ENCODE measurements at places on chromosomes 3 and 15.

DNA sequence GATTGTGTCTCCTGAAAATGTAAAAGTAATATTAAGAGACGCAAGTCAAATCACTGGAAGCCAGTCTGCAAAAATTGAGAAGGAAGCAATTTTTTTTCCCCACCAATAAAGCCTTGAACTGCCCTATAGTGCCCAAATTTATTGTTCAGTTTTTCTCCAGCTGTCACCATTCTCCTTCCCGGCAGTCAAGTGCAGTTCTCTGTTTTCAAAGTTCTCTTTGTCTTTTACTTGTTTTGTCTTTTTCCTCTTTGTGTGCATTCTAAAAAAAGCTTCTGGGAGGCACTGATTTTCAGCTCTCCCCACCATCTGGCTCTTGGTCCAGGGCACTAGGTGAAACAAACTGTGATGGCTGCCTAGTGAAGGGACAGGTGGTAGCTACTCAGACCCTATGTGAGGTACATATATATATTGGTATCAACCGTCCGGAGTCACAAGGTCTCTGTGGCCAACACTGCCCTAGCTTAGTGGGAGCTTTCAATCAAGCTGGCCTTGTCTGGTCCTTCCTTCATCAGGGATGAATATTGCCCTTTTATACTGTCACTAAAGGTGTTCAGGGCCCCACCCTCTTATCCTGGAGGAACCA, 6.1 kb upstream of the CLRN1 start:
- no peak for DNase-seq

DNA sequence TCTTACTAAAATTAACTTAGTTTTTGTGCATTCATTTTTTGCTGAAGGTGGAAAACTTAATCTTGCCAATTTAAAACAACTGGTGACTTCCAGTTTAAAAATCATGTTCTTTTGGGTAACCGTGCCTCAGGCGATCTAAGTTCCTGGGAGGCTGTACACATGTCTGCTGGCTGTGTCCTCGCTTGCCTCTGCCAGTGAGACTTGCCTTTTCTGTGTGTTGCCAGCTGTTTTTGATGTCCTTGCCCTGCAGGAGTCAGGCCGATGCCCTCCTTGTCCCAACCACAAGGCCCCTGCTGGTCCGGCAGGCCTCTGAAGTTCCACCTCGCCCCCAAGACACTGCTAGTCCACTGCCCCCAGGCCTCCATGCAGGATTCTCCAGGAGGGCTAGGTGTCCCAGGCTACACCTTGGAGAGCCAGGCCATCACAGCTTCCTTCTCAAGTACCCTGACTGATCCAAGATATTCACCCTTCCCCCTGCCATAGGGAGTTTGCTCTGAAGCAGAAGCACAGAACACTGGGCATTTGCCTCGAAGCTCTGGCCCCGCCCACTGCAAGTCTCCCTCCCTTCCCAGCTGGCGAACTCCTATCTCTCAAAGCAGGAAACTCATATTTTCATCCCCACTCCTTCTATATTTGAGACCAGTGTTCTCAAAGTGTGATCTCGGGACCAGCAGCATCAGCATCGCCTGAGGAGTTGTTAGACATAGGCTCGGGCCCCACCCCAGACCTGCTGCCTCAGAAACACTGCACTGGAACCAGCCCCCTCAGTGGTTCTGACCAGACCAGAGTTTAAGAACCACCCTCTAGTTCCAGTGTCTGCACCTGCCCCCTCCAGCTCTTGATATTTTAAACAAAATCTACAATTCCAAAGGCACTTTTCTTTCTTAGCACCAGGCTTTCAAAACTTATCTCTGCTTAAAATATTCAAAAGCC, 185.8 kb upstream of the UBE2E1 start:
- DNase-seq: no peak

- no peak for DNase-seq
Observed at GRCh38 chr3:63048367-63049326, 173.4 kb upstream of the CADPS start.

- no peak for DNase-seq
Observed at GRCh38 chr3:23923786-23924185, 6.9 kb downstream of the RPL15 start.

GRCh38 chr3:81841540-81841939, 80.1 kb upstream of the GBE1 start:
- DNase-seq: no peak

DNA sequence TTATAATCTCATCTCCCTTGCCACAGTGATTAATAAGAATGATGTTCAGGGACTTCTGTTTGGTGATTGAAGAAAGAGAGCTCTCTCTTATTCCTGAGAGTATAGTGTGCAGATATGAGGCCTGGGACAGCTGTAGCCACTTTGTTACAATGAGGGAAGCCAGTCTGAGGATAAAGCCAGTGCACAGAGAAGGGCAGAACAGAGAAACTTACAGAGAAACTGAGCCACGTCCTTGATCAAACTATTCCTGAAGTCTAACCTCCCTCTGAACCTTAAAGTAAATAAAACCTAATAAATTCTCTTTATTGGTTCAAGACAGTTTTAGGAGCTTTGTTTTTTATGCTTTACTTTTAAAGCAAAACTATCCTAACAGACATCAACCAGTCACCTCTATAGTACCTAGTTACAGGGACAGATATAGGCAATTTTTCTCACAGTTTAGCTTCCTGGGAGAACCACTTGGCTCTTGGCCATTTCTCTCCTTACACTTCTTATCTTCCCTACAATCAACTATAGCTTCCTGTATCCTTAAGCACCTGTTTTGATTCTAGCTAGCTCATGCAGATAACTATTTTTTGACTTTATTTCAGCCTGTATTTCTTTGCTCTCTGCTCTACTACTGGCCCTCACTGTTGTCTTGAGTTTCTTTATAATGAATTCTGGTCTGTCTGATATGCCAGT, 284.4 kb downstream of the SHQ1 start:
- no peak for DNase-seq

GRCh38 chr3:101039285-101039684, 46.1 kb upstream of the ABI3BP start:
- DNase-seq: no peak

DNA sequence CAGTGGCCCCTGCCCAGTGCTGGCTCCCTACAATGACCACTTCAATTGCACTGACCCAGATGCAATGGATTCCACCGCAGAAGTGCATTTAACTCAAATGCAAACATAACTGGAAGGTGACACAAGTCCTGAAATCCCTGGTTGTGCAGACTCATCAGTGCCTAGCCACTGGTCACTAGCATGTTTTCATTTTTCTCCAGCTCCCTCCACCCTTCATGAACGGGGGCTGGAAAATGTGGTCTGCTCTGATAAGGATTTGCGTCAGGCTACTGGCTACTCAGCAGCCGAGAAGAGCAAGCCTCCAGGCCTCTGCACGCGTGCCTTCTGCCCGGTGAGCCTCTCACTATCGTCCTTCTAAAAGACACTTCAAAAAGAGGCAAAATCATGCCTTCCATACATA, 27.4 kb upstream of the FURIN start:
- DNase-seq: no peak

- no peak for DNase-seq
Observed at GRCh38 chr3:5798809-5799208, 611.3 kb downstream of the EDEM1 start.

DNA sequence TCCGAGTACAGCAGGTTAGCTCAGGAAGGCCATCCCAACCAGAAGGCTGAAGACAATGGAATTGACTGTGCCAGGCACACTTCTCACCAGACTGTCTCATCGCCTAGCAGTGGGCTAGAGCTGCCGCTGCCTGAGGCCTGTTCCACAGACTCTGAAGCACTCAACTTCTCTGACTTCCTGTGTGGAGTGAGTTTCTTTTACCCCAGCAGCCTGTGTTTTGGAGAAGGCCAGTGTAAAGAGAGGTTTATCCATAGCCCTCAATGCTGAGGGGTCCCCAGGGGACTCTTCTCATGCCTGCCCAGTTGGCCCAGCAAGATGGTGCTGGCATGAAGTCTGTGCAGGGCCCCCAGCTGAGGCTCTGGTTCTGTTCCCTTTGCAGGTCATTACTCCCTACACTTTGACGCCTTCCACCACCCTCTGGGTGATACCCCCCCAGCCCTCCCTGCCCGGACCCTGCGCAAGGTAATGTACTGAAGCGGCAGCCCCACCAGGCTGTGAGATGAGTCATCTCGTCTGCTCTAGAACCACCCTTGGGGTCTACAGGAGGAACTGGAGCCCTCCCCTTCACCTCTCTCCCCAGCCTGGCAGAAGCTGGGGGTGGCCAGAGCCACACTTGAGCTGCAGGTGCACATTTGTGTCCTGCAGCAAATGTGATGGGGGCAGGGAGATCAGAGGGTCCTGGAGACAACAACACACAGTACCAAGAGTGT, 5.2 kb upstream of the MANF start:
- DNase-seq: no peak

- no peak for DNase-seq
Observed at GRCh38 chr15:78201281-78202190, 32.8 kb downstream of the ACSBG1 start.

GRCh38 chr3:35664460-35664919, 25.2 kb downstream of the ARPP21 start:
- peak; percentile 89 for DNase-seq

- DNase-seq: no peak
Observed at GRCh38 chr3:30012941-30013543, 593.4 kb upstream of the TGFBR2 start.

DNA sequence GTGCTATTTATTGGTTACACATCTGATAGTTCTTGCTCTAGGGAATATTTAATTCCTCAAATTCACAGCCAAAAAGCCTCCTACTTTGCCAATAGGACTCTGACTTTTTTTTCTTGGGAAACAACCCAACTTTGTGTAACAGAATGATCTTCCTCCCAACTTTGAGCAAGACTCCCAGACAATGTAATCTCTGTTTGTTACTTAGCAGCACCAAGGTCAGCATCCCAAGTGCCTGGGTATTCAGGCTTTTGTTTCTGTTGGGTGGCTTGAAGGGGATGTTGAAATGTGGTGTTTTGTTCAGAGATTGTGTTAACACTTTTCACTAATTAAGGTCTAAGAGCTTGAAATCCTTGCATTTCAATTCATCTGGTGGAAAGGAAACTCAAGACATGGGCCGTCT, 115.8 kb downstream of the ADAMTS9 start:
- DNase-seq: no peak

DNA sequence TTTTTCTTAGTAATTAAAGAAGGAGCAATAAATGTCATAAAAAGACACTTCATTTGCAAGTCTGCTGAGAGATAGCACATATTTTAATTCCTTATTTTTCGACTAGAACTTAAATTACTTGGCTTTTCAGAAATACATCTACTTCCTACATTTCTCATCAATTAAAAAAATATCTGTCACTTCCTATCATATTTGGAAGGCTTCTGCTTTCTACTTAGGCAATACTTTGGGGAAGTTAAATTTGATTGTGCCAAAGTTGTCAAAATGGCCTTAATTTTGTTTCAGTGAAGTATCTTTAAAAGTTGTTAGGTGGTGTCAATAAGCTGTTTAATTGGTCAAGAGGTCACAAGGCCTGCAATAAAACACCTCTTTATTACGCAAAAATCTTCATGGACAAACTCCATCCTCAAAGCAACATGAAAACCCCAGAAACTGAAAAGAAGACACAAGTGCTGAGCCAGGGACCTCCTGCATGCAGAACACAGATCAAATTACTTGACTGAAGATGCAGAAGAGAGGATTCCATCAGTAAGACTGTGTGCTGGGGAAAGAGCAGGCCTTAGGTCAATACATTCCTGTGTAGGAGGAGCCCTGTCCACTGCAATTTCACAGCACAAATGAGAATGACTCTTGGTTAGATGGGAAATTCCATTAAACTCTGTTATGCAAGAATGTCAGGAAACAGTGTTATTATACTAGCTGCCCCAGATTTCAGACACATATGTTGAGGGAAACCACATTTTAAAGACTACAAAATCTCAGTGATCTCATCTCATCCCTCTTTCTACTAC, 48.0 kb upstream of the FSTL1 start:
- no peak for DNase-seq

- no peak for DNase-seq
Observed at GRCh38 chr3:173901649-173902048, 504.1 kb downstream of the NLGN1 start.

DNA sequence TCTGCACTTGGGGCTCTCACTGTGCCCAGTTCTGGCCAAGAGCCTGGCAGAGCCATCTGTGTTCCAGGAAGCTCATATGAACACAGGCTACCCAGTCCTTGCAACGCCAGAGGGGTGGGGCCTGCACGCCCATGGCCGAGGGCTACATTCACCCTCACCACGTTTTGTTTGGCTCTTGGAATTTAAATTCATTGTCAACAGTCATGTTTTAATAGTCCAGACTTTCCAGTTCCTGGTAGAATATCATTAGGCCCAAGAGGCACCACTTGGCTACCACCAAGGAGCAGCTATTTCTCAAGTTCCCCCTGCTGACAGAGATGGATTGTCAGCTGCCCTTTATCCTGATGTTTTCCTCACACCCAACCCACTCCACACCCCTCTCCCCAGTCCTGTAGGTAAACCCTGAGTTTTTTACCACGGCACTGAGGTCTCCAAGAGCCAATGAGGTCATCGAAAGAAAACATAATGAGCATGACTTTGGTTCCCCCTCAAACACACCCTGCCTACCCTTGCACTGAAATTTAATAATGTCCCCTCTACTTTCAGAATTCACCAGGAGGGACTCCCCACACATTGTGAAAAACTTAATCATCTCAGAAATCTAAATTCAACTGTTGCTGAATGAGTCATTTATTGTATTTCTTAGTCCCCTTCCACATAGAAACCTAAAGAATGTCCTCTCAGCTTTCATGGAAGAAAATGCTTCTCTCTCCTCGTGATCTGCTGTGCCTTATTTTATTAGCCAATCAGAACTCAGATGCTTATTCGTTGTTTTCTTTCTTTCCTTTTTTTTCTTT, 125.1 kb downstream of the SHQ1 start:
- DNase-seq: no peak

GRCh38 chr15:86236356-86237110, 156.9 kb downstream of the AGBL1 start:
- no peak for DNase-seq

GRCh38 chr15:87498560-87498959, 758.0 kb downstream of the NTRK3 start:
- no peak for DNase-seq

- DNase-seq: no peak
Observed at GRCh38 chr15:67244971-67245478, 9.4 kb downstream of the AAGAB start.

GRCh38 chr3:149654188-149654601, 3.6 kb downstream of the WWTR1 start:
- DNase-seq: no peak
